ENCODE measurements at places on chromosomes 5 and 9. TPM values are rescaled to one million over a fixed set of nuclear protein-coding genes. Genes with fewer than 3 reads are reported as not detected.

PAEP gene
- not detected for total RNA-seq

CCDC192 gene
- total RNA-seq = not detected

OR1N2 gene
- total RNA-seq = not detected

MTAP gene
- total RNA-seq = 60.7 TPM

MARVELD2 gene
- 31.8 TPM for total RNA-seq

NEURL1B gene
- 6.9 TPM for total RNA-seq

FST gene
- total RNA-seq = 60.9 TPM

Measured in endodermal cell (in vitro differentiated cells).